Astrocyte of the hippocampus (primary cell): ENCODE measurements at places on chromosomes 6 and 20.
A peak's percentile ranks its signal among the peaks of the same experiment; 100 is the strongest.

- DNase-seq, result no peak
Measured at GRCh38 chr6:34587851-34588250, 31.7 kb upstream of the SPDEF start.

DNA sequence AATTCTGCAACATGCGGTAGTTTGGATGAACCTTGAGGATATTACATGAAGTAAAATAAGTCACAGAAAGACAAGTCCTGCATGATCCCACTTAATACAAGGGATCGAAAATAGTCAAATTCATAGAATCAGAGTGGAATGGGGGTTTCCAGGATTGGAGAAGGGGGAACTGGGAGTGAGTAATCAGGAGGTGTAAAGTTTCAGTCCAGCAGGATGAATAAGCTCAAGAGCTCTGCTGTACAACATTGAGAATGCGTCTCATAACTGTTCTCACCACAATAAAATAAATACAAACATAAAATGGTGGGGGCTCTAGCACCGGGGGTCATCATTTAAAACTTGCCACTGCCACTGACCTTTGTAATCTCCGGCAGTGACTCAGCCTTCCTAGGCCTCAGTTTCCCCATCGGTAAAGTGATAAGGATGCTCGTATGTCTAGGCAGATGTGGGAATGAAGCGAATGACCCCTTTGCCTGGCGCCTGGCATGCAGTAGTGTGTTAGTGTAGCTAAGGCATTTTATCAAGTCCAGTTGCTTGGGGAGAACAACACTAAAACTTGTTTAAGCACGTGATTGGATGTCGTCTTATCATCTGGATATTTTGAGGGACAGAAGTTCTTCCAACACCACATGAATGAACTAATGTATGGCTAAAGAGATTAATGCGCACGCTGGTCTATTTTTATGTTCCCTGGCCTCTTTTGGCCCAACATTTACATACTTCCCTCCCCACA, 421.1 kb downstream of the QKI start:
- DNase-seq, result no peak

DNA sequence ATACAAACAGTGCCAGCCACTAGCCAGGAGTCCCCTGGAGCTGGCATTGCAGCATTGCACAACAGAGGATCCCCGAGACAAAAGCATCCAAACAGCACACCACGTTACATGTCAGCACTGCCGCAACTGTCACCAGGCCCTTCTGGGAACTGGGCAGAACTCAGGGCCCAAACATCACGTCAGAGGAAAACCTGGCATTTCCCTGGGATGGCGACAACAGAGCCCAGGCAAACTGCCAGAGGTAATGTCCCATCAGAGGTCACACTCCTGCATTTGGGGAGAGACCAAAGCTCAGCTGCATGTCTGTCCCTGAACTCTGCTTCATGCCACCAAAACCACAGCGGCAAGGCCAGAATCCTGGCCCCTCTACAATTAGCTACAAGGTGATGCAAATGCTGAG, 36.3 kb downstream of the PPP1R3G start:
- DNase-seq, result no peak

- DNase-seq, result no peak
Measured at GRCh38 chr6:28401172-28401571, 1.6 kb upstream of the ZSCAN12 start.

DNA sequence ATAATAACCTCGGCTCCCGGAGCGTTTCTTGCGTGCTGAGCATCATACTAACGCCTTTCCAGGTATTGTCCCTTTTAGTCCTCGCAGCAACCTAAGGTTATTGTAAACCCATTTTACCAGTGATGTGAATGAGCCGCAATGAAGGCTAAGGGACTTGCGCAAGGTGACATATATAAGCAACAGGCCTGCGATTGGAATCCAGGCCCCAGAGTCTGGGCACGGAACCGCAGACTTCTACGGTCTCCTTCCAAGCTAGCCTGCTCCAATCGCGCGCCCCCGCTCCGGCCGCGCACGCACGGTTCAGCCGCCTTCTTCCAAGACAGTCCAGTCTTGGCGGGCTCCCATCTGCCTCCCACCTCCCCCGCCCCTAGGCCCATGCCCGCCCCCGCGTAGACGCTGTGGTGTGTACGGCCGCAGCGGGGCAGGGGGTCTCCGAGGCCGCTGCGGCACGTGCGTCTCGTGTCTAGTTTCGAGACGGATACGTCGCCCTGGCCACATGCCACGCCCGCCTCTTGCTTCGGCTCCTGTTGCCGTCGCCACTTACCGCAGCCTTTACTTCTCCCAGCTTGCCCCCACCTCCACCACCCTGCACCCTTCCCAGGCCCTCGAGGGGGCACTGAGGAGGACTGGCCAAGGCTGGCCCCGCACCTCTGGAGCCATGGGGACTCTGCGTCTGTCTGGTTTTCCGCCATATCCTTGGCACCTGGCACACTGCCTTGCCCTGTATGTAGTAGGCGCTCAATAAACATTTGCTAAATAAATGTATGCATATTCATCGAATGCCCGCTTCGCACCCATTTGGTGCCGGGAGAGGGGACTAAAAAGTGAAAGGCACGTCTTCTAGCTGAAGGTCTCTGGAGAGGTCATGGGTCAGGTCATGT, 855 bp upstream of the GFOD1 start:
- peak; percentile 72 for DNase-seq

DNA sequence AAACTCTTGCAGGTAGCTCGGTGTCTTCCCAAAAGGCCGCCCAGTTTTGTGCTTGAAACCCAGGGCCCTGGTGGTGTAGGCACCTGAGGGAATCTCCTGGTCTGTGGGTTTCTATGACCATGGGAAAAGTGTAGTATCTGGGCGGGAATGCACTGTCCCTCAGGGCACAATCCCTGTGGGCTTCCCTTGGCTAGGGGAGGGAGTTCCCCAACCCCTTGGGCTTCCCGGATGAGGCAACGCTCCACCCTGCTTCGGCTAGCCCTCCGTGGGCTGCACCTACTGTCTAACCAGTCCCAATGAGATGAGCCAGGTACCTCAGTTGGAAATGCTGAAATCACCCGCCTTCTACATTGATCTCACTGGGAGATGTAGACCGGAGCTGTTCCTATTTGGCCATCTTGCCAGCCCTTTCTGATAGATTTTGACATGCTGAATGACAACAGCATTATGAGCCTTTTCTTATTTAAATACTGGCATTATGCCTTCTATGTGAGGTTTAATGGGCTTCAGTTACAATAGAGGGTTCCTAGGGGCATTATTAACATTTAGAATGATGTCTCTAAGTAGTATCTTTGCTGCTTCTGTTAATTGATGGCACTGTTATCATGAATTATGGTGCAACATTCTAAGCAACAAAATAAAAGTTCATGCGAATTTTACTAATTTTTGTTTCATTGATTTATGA, 133.7 kb upstream of the FLRT3 start:
- no peak for DNase-seq
